Right lobe of liver (tissue), 6 donors: ENCODE measurements at places on chromosomes 4 and X.

DNA sequence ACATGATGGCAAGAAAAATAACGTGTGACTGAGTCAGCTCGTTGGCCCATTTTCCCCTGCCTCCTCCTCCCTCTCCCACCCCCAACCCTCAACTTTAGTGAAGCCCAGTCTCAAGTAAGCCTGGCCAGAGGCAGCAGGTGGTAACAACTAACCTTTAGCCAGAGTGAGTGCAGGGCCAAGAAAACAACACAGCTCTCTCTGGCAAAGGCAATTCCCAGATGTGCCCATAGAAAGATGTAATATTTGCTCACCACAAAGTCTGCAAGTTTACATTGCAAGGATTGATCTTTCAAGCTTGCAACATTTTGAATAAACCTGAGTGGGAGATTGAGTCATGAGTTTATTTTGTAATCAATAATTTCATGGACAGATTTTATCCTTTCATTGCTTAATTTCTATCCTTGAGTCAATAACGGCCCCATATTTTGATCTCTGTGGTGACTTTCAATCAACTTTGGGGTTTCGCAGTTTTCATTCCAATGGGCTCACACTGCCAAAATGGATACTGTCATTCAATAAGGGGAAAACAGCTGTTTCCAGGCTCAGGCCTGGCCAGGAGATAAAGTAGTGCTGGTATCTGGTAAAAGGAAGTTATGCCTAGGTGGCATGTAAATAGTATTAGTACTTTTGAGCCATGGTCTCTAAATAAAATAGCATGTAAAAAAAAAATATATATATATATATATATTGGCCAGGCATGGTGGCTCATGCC is 130.7 kb upstream of the TMEM164 start:
- peak; percentile 53 for DNase-seq

- DNase-seq: no peak
Observed at GRCh38 chr4:26034849-26035248, 120.8 kb downstream of the SMIM20 start.

GRCh38 chr4:155734065-155734464 is 24.8 kb upstream of the GUCY1B1 start:
- DNase-seq: no peak

GRCh38 chr4:88008122-88008742 is 797 bp downstream of the PKD2 start:
- DNase-seq: peak; percentile 50

GRCh38 chr4:42750091-42750490 is 93.2 kb upstream of the ATP8A1 start:
- no peak for DNase-seq

- no peak for DNase-seq
Observed at GRCh38 chr4:84032372-84032771, 466.7 kb downstream of the NKX6-1 start.
